ENCODE measurements at places on chromosomes 16 and 17.

- DNase-seq = peak; percentile 42
Measured at GRCh38 chr17:8904686-8905085, 37.2 kb upstream of the PIK3R6 start.

DNA sequence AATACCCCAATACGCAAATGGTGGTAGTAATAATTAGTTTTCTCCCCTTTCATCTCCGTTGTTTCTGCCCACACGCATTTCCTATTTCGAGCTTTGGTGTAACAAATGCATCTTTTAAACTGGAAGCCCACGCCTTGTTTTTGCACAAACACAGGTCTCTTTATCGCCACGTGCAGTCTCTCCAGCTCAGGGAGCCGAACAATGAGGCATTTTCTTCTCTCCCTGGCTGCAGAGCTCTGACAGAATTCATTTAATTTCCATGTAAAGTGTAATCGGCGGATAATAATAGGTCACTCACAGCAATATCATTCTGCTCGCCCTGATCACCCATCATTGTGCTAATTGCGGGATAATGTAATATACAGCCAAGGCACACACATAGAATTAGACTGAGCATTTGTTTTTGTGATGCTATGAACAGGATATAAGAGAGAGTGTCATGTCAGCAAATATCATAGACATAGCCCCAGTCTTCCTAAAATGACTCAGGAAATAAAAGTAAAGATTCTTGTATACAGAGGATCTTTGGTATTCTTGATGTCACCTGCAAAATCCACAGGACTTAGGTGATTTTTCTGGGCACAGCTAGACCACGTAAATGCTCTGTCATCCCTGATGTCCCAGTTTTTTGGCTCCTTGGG, 452.6 kb upstream of the CDH11 start:
- no peak for DNase-seq

DNA sequence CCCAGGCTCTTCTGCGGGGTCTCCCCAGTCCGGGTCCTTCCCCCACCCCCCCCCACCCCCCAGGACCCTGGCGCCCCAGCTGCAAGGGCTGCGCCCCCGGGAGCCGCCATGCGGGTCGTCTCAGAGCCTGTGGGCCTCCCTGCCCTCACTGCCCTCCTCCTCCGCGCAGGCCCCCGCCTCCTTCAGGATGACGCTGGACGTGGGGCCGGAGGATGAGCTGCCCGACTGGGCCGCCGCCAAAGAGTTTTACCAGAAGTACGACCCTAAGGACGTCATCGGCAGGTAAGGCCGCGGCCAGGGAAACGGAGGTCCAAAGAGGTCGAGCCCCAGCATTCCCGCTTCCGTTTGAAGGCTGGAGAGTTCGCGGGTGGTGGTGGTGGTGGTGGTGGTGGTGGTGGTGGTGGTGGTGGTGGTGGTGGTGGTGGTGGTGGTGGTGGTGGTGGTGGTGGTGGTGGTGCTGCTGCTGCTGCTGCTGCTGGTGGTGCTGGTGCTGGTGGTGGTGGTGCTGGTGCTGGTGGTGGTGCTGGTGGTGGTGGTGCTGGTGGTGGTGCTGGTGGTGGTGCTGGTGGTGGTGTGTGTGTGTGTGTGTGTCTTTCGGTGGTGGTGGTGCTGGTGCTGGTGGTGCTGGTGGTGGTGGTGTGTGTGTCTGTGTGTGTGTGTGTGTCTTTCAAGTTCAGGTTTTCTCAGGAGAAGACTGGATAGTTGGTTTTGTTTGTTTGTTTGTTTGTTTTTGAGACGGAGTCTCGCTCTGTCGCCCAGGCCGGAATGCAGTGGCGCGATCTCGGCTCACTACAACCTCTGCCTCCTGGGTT, 615 bp downstream of the PHKG2 start:
- peak; percentile 66 for DNase-seq

- no peak for DNase-seq
Measured at GRCh38 chr17:77962348-77962747, 3.8 kb downstream of the TNRC6C start.

GRCh38 chr16:46950009-46950408, 23.5 kb downstream of the DNAJA2 start:
- no peak for DNase-seq
